ENCODE measurements at places on chromosomes 2 and 18.

DNA sequence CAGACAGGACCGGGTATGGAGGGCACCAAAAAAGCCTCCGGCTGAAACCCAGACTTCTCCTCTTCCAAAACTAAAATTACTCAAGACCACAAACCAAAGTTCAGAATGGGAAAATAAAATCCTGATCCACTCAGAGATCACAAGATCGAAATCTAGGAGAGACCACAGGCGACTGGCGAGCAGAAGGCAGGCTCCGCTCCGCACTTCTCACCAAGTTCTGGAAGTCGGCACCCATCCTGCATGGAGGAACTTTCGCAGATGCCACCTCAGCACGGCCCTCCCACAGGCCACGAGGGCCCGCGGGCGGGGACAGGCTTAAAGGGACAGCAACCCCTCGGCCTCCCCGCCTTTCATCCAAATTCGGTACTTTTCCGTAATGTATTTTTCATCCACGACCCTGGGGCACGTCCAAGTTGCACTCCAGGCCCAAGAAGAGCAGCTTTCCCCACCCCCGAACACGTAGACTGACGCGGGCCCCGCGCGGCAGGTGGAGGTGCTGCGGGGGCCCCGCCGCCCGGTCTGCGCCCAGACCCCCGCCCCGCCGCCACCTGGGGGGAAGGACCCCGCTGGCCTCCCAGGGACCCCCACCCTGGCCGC is 43.7 kb downstream of the HDLBP start:
- DNase-seq: peak; percentile 80
- peaks cover 15% of the 10 kb centered on the region for H3K36me3 ChIP-seq
- peaks cover 18% of the 10 kb centered on the region for H3K4me1 ChIP-seq
- H3K27ac ChIP-seq: peak overlapping the region; percentile 89

- H3K36me3 ChIP-seq: no peaks in the 10 kb centered on the region
- no peaks in the 10 kb centered on the region for H3K27me3 ChIP-seq
- no peak overlapping the region for H3K4me3 ChIP-seq
- DNase-seq: no peak
- H3K4me1 ChIP-seq: no peaks in the 10 kb centered on the region
These were observed 44.6 kb downstream of the ADD2 start for GRCh38 chr2:70723286-70723885.

DNA sequence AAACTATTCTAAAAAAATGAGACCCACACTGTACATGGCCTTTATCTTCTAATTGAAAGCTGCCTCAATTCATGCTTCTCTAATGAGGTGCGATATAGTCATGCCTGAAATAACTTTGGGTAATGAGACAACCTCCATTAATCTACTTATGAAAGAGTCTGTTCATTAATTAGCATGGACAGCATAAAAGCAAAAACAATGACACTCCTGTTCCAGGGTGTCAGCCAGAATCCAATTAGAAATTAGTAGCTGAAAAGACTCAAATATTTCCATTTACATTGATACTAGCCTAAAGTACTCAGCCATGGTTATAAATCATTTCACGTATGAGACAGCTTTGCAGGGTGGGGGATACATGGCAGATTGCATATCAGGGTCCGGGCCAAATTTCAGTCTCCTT is 288.7 kb downstream of the AKAIN1 start:
- no peaks in the 10 kb centered on the region for H3K4me1 ChIP-seq
- H3K27ac ChIP-seq: no peak overlapping the region
- no peak overlapping the region for H3K4me3 ChIP-seq
- DNase-seq: no peak

GRCh38 chr2:181058378-181059269 is 78.2 kb downstream of the UBE2E3 start:
- H3K27me3 ChIP-seq: no peaks in the 10 kb centered on the region
- DNase-seq: peak; percentile 36
- H3K27ac ChIP-seq: no peak overlapping the region

GRCh38 chr2:58237741-58238140 is 3.4 kb downstream of the FANCL start:
- DNase-seq: no peak
- H3K4me1 ChIP-seq: no peaks in the 10 kb centered on the region
- H3K27ac ChIP-seq: no peak overlapping the region
- H3K4me3 ChIP-seq: no peak overlapping the region
- no peaks in the 10 kb centered on the region for H3K27me3 ChIP-seq

GRCh38 chr2:178949584-178949983 is 100.4 kb downstream of the CCDC141 start:
- no peaks in the 10 kb centered on the region for H3K4me1 ChIP-seq
- no peak overlapping the region for H3K4me3 ChIP-seq
- H3K36me3 ChIP-seq: no peaks in the 10 kb centered on the region
- no peaks in the 10 kb centered on the region for H3K27me3 ChIP-seq

DNA sequence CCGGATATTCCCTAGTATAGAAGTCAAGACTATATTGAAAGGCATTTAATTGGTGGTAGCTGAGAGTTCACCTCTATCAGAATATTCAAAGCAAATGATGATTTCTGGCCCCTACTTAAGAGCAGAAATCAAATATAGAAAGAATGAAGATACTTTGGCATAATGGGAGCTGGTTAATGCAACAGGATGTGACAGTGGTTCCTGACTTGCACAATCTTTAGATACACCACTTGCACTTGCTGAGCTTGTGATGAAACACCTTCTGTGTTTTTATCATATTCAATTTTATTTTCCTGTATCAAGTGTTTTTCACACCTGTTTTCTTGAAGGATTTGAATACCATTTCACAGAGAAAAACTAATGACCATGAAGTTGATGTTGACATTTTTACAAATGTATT is 124.1 kb upstream of the CDH19 start:
- DNase-seq: no peak
- H3K4me1 ChIP-seq: peaks cover 21% of the 10 kb centered on the region
- no peaks in the 10 kb centered on the region for H3K27me3 ChIP-seq
- no peak overlapping the region for H3K27ac ChIP-seq

DNA sequence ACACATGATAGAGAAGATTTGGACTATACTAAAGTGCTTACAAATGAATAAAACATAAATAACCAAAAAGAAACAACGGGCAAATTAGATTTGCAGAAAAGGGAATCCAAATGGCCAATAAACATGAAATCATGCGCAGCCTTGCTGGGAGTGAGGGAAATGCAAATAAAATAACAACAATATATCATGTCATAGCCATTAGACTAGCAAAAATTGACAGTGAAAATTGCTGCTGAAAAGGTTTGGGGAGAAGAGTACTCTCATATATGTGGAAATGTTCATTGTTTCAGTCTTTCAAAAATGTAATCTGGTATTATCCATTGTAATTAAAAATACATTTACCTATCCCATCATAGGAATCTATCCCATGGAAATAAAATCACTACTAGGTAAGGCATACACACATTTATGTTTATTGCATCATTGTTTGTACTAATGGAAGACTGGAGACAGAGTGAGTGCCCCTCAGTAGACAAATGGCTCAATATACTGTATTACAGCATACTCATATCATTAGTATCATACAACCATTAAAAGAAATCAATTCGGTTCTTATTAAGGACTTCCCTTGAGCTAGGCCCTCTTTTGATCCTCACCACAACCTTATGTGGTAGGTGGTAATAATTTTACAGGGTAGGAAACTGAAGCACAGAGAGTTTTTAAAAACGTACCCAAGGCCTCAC is 94.1 kb upstream of the MSTN start:
- H3K4me3 ChIP-seq: no peak overlapping the region
- no peak for DNase-seq
- peak overlapping the region; percentile 74 for H3K27ac ChIP-seq
- no peaks in the 10 kb centered on the region for H3K36me3 ChIP-seq

DNA sequence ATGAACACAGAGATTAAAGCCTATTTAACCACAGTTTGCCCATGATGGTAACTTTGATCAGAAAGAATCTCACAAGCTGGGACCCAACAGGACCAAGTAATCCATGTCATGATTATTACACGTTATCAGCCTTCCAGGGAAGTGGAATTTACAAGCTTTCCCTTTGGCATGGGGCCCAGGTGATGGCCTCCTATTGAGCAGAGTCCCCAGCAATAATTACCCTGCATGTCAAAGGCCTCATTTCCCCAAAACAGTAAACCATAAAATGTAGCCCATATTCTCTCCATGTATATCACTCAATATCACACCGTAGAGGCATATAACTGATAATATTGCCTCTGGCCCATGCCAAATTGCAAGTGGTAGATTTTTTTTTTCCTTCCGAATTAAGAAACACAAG is 38.9 kb downstream of the PRKRA start:
- H3K27me3 ChIP-seq: no peaks in the 10 kb centered on the region
- H3K27ac ChIP-seq: no peak overlapping the region
- no peak overlapping the region for H3K4me3 ChIP-seq
- H3K36me3 ChIP-seq: no peaks in the 10 kb centered on the region
- no peak for DNase-seq
- no peaks in the 10 kb centered on the region for H3K4me1 ChIP-seq

DNA sequence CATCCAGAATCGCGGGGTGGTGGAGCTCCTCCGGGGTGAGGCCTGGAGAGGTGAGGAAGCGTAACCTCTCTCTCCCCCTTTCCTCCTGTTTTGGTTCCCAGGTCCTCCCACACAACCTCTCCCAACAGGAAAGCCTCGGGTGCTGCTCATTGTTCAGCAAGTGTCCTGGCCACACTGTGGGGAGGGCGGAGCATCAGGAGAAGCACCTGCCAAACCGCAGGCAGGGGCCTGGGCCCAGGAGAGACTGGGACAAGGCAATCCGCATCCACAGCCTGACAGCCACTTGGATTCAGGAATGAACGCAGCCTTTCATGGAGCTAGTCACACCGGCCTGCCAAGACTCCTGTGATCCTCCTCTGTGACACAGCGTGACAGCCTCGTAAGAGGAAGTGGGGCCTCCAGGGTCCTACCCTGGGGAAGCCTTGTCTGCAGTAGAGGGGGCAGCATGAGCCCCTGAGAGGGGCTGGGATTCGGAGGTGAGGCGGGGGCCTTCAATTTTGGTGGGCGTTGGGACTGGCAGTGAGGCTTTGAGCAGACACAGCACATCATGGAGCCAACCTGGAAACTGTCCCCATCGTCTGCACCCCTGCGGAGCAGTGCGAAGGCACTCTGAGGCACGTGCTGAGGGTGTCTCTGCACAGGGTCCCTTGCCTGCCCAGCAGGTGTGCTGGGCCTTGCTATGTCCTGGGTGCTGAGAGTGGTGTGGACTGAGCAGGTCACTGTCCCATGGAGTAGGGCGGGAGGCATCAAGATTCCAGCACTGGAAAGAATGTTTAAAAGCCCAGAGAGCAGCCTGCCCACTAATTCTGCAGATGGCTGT is 62.2 kb downstream of the EDAR start:
- H3K27me3 ChIP-seq: no peaks in the 10 kb centered on the region
- H3K27ac ChIP-seq: no peak overlapping the region
- no peaks in the 10 kb centered on the region for H3K36me3 ChIP-seq
- no peak overlapping the region for H3K4me3 ChIP-seq
- H3K4me1 ChIP-seq: no peaks in the 10 kb centered on the region

GRCh38 chr2:29317077-29317517 is 201.9 kb downstream of the CLIP4 start:
- no peaks in the 10 kb centered on the region for H3K27me3 ChIP-seq
- no peak overlapping the region for H3K27ac ChIP-seq

DNA sequence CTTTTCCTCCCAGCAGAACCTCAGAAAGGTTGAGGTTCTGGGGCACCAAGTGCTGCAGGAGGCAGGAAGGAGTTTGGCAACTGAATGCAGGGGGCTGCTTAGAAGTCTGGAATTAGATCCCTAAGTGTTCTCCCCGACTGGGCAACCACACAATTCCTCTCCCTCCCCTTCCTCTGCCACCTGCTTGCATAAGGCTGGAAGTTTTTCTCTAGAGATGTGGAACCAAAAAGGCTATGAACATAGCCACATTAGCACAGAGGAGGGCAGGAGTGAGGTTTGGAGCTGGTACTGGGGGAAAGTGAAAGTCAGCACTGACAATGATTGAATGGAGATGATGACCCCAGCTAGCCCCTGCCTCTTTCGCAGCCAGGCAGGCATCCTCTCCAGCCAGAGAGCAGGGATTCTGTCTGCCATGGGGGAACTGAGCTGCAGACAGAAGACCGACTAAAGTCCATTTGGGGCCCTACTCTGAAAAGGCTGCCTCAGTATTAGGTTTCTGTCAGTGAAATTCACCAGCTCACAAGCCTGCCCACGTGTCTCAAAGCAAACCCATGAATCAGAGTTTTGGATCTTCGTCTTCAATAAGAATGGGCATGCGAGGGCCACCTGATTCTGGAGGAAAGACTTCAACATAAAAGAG is 87.9 kb upstream of the ITGA6 start:
- no peaks in the 10 kb centered on the region for H3K27me3 ChIP-seq
- no peaks in the 10 kb centered on the region for H3K4me1 ChIP-seq
- peak overlapping the region; percentile 83 for H3K27ac ChIP-seq
- H3K36me3 ChIP-seq: no peaks in the 10 kb centered on the region
- no peak for DNase-seq

GRCh38 chr2:46125798-46126197 is 171.4 kb upstream of the EPAS1 start:
- no peak overlapping the region for H3K27ac ChIP-seq
- H3K4me1 ChIP-seq: no peaks in the 10 kb centered on the region
- no peak for DNase-seq
- no peaks in the 10 kb centered on the region for H3K36me3 ChIP-seq

DNA sequence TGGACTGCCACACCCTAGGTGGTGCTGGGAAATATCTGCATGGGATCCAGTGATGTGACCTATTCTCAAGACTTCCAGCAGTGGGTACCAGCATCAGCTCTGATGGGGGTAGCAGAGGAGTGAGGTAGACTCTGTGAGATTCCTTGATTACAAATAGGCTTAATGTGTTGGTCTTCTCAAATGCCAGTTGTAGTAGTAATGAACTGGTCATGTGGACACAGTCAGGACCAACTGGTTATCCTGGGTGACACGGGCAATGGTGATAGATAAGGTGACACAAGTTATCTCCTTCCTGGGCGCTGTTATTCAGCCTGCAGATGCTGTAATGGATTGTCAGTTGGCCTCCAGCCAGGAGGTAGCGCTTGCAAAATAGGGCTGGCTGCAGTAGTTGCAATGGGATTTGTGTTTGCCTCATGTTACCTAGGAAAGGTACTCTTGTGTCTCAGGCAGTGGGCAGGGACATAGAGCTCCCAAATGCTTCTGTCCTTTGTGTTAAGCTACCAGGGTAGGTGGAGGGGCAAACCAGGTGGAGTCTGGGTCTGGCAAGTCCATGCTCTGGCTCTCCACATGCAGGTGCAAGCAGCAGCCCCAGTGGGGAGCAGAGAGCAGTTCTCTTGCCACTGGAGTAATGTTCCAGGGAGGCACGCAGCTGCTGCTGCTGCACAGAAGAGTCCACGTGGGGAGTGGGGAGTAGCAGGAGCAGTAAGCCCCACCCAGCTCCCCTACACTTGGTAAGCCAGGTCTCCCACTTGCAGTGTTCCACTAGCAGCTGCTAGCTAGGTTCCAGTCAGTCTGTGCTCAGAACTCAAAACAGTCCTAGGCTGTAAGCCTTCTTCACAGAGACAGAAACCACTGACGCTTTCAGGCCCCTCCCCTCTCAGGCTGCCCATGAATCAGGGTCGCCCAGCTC is 505.4 kb upstream of the DDX18 start:
- no peak overlapping the region for H3K27ac ChIP-seq
- H3K36me3 ChIP-seq: no peaks in the 10 kb centered on the region
- H3K4me1 ChIP-seq: no peaks in the 10 kb centered on the region
